ENCODE measurements at places on chromosomes 4 and X.

GRCh38 chr4:86155766-86156165 lies 204.1 kb downstream of the MAPK10 start:
- no peak for DNase-seq

DNA sequence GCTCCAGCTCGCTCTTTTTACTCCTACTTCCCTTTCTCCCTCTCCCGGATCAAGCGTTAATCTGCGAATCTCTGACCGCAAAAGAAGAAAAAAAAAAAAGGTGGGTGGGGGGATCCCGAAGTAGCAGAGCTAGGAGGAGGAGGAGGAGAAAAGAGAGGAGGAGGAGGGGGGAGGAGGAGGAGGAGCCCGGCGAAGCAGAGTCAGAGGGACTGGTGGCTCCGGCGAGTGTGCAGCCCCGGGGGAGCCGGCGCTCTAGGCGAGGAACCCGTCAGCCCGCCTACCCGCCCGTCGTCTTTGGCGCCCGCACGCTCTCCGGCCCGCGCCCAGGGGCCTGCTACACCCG lies at the start of gene NHSL2:
Gene NHSL2 (plus strand): TSS at position 203 of the 343 bp plus-strand sequence.
- no peak for DNase-seq

GRCh38 chrX:69065451-69065850 lies 99.8 kb downstream of the PJA1 start:
- DNase-seq, result no peak

DNA sequence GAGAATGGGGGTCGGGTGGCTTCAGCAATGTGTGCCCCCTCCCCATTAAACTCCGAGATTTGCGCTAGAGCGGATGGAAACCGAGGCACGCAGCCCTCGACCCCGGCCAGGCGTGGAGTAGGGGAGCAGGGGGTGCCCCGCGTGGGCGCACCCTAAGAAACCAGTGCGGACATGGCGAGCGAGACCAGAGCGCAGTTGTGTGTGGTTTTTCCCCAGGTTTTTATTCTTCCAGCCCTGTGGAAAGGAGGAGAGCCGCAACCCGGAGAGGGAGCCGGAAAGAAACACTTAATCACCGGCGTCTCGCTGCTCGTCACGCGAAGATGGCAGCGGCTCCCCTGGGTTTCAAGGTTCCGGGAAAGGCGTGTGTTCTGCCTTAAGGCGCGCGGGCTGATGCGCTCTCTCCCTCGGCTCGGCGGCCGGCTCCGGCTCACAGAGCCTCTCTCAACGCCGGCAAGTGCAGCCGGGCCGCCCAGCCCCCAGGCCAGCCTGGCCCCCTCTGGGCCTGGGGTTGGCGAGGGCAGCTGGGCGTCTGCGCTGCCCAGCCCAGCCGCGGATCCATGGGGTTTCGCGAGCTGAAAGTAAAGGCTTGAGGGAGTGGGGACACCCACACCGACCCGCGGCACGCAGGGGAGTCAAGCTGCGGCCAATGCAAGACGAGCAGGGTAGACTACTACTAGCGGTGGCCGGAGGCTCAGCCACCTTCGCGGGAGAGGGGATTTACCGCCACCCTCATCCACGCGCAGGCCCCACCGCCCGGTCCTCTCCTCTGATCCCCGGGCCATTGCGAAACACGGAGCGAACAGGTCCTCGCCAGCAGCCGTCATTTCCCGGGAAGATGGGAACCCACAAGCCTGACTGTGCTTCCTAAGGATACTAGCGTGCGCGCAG lies 74.0 kb upstream of the BCOR start:
- no peak for DNase-seq

DNA sequence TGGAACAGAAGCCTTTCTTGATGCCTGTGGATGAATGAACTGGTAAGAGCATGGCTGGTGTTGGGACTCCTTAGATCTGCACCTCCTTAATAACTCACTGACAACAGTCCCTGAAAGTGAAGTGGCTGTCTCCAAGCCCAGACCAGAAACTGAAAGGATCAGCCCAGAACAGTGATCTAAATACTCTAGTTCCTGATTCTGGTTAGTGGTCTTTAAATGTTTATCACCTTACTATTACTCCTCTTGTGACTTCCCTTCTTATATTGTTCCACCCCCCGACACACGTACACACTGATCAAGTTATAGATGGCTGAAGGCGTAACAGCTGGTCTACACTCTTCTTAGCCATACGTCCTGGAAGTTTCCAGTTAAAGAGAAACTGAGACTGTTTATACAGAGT lies 33.8 kb upstream of the ARMCX2 start:
- no peak for DNase-seq

DNA sequence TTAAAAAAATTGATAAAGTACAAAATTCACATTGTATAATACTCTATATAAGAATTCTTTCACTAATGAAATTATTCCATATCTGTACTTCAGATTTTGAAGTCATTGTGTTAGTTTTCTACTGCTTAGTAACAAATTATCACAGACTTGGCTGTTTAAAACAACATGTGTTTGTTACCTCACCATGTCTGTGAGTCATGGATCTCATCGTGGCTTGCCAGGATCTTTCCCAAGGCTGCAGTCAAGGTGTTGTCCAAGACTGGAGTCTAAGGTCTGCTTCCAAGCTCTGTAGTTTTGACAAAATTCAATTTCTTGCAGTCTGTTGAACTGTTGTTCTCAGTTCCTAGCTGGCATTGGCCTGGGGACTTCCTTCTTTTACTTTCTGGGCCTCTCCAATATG lies 1286.9 kb downstream of the ADGRL3 start:
- no peak for DNase-seq

GRCh38 chr4:123744664-123745290 lies 348.2 kb downstream of the SPRY1 start:
- DNase-seq, result no peak
